ENCODE measurements at places on chromosomes 4 and X. TPM values are rescaled to one million over a fixed set of nuclear protein-coding genes. Genes with fewer than 3 reads are reported as not detected.

The ITGB1BP2 gene
- total RNA-seq = 0.96 TPM

The SSX4 gene
- total RNA-seq = not detected

The NR0B1 gene
- total RNA-seq = 0.48 TPM

- no peak for DNase-seq
Observed at GRCh38 chr4:90992213-90992612, 865.0 kb downstream of the CCSER1 start.

GRCh38 chr4:42523066-42523718 is 125.9 kb downstream of the SHISA3 start:
- DNase-seq = no peak

DNA sequence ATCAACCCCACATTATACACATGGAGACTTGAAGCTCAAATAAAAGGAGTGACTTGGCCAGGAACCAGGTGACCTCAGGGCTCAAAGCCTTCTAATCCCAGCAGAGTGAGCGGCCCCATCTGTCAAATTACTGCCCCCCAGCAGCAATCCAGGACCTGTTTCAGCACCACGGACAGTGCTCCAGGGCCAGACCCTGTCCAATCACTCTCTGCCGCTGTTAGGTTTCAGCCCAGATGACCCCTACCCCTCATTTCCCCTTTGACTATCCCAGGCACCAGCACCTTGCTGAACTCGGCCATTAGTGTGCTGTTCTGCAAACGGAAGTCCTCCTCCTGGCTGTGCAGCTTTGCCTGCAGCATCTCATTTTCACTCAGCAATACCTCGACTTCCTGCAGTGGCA is 5.1 kb downstream of the GRIPAP1 start:
- no peak for DNase-seq

DNA sequence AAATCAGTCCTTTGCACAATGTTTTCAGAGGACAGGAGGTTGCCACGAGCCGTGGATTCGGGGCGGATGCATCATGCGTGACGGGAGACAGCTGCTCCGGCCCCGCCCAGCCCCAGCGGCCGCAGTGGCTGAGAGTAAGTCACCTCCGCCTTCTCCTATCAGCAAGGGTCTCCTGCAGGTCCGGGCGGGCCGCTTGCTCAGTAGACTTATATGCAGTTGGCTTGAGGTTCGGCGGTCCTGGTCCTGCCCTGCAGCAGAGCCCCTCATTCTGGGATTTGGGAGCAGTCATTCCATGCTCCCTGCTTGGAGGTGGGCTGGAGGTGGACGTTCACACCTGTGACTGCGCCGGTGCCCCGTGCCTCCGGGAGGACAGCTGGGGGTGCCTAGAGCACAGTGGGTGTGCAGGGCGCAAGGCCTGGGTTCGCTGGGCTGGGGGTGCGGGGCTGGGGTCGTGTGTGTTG is 86.3 kb upstream of the ADRA2C start:
- no peak for DNase-seq

GRCh38 chr4:38614231-38614630 is 49.8 kb upstream of the KLF3 start:
- DNase-seq = no peak

DNA sequence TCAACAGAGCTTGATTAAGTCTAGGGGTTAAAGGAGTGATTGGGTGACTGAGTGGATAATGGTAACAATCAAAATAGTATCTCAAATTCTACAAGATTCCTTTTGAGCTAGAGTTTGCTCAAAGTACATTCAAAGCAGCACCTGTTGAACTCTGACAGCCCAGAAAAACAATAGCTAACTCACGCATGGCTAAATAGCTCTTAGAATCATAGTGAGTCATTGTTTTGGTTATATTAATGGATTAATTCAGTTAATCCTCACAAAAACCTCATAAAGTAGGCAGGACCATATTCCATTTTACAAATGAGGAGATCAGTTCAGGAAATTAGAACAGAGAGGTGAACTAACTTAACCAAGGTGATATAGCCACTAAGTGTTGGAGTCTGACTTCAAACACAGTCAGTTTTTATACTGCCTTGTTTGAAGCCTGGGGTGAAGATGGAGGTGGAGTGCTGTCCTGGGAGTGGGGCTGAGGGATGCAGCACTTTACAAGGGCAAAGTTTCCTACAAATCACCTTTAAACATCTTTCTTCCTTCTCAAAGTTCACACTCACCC is 35.9 kb upstream of the PPM1K start:
- no peak for DNase-seq

- no peak for DNase-seq
Observed at GRCh38 chr4:153787061-153787560, 1.8 kb downstream of the SFRP2 start.

DNA sequence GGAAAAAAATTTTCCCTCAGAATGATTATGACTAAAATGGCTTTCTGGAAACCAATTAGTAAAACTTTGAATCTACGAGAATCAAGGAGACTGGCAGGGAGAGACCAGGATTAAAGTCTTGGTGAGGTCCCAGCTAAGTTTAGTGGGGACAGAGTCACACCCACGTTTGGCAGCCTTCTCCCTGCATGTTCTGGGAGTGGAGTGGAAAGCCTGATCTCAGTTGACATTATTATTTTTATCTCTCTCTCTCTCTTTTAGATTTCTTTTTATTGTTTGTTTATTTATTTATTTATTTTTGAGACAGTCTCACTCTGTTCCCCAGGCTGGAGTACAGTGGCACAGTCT is 67.8 kb downstream of the MED28 start:
- DNase-seq = no peak

GRCh38 chr4:149884046-149884445 is 68.4 kb upstream of the IQCM start:
- no peak for DNase-seq

Data from RPMI7951 (cell line).